ENCODE measurements at places on chromosomes 2 and 18. TPM values are rescaled to one million over a fixed set of nuclear protein-coding genes. Genes with fewer than 3 reads are reported as not detected.
A peak's percentile ranks its signal among the peaks of the same experiment; 100 is the strongest.

DNA sequence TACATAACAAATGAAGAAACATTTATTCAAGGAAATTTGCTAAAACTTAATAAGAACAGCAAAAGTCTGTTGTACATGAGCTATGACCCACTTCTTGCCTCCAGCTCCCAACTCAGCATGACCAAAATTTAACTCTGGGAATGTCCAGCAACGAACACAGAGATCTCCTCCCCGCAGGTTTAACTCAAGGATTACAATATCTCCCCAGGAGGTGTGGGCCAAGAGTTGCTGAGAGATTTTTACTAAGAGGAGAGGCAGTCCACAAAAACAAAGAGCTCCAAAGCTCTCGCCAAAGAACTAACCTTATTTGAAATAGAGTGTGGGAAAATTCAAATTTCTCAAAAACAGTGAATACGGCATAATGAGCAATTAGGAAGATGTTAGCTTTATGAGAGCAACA is 318.5 kb downstream of the GRB14 start:
- DNase-seq = no peak

DNA sequence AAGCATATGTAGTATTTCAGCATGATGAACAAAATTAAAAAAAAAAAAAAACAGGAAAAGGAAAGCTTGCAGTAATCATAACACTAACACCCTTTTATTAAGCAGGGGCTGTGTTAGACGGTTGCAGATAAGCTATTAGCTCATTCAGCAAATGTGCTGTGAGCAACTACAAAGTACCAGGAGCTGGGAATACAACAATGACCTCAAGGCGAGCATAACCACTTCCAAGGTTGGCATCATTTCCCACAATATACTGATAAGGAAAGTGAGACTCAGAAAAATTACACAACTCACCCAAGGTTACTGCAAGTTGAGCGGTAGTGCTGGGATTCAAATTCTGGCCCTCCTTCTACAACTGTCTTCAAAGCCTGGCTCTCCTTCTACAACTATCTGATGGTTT is 38.2 kb upstream of the ACTR3 start:
- DNase-seq = no peak

- DNase-seq = no peak
Measured at GRCh38 chr2:20410556-20411277, 36.2 kb upstream of the RHOB start.

DNA sequence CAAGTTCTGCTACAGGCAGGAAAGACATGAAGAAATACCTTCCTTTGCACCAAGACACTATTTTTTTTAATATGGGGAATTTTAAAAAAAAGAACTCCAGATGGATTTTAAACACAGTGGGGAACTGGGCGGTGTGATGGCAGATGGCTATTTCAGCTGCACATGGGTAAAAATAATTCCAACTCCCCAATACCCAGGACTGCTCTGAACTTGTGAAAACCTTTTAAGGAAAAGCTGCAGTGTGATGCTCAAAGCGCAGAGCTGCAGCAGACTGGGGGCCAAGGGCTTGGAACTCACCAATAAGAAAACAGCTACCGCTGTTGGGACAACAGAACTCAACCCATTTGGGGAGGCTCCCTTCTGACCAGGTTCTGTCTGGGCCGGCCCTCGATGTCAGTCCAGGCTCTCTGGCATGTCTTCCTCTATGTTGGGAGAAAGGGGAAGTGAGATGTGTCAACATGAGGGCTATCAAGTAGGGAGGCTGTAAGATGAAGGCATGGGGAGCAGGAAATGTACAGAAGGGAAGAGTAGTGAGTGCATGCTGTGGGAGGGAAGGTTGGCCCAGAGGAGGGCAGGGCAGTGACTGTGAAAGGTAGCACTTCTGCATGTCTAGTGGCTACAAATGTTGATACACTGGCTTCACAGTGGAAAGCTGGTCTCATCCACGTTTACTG is 64.0 kb upstream of the SLC14A2 start:
- no peak for DNase-seq

DNA sequence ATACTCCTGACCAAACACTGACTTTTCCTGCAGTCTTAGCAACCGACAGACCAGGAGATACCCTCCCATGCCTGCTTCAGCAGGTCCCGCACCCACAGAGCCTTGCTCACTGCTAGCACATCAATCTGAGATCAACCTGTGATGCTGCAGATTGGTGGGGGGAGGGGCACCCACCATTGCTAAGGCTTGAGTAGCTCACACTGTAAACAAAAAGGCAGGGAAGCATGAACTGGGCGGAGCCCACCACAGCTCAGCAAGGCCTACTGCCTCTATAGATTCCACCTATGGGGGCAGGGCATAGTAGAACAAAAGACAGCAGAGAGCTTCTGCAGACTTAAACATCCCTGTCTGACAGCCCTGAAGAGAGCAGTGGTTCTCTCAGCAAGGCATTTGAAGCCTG is 109.7 kb downstream of the SP100 start:
- DNase-seq = peak; percentile 62

GRCh38 chr2:223197046-223197445 is 145.1 kb downstream of the KCNE4 start:
- DNase-seq = no peak

- DNase-seq = no peak
Measured at GRCh38 chr2:39020383-39020782, 100.5 kb downstream of the SOS1 start.

- peak; percentile 36 for DNase-seq
Measured at GRCh38 chr2:48589170-48589767, 28.4 kb upstream of the GTF2A1L start.

DNA sequence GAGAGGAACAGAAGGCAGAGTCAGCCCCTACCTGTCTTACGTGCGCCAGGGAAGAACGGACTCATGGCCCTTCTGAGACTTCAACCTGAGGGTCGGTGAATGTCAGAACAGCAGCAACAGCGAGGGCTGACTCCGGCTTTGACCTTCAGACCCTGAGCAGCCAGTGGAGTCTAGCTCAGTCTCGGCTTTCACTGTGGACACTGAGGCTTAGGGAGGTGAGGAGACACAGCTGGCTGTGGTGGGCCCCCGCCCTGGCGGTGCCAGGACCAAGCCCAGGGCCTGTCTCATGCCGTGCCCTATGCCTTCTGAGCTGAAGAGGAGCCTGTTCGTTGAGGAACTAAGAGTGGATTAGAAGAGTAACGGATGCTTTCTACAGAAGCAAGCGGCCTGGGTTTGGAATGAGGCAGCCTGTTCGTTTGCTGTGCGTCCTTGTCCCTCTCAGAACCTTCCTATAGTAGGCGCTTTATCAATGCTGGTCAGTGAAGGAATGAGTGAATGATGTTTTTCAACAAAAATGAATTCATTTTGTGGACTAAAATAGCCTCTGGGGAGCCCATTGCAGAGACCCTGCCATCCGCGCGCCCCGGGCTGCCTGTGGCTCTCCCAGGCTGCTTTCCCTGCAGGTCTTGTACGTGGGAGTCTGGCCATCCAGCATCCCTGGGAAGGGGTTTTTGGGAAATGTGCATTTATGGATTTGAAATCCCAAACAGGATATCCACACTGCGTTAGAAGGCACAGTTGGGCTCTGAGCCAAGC is 38.9 kb downstream of the ASB1 start:
- DNase-seq = no peak

GRCh38 chr2:70785137-70785911 is 5.1 kb downstream of the FIGLA start:
- peak; percentile 55 for DNase-seq

GRCh38 chr2:168981651-168982050 is 49.5 kb downstream of the ABCB11 start:
- DNase-seq = no peak

The ZNF804A gene
- total RNA-seq = not detected

The TMEM198 gene
- 5.6 TPM for total RNA-seq

The LRRTM4 gene
- total RNA-seq = not detected

The CLK1 gene
- total RNA-seq = 39.1 TPM

The DSG4 gene
- total RNA-seq = 0.38 TPM

All from HT-29 (cell line).